Left renal cortex interstitium (tissue), 4 donors: ENCODE measurements at places on chromosomes 12 and 14.

DNA sequence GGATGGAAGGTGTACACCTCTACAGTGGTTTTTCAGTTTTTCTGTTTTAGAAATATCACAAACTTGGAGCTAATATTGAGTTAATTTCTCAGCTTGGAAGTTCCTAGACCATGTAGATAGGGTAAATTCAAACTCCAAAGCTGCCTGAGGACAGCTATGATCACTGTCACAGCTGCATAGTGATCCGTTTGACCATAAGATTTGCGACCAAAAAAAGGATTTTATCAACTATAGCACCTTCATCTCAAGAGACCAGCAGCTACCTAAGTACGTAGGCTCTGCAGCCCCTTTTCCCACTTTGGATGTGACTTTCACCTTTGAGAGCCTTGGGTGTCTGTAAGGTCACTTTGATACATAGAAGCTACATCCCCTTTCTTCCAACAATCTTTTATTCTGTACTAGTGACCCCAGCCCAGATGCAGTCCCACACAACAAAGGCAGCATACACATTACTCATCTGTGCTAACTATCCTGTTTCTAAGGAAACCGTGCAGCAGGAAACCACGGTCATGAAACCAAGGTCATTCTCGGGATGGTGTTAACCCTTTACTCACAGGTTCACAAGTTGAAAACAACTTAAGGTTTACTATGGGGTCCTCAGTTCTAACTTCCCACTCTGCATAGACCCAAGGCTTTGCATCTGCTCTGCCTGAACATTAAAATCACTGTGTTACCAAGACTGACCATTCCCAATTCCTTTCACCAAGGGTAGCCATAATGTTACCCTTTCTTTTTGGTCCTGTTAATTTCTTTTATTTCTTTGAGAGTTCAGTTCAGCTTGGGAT is 75.4 kb downstream of the IFT81 start:
- DNase-seq = no peak

DNA sequence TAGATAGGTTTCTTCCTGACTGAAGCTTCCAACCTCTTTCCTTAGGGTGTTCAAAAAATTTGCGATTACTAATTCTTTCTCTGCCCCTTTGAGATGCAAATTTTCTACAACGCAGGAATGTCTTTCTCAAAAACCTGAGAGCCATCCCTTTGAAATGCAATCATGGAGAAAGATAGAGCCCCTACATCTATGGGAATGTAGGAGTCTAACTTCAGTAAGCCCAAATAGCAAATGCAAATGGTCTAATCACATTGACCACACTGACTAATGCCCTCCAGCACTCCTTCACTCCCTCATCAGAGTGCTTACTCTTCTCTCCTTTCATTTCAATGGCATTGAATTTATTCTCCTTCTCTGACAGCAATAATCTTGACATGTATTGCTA is 107.1 kb downstream of the SLC6A15 start:
- DNase-seq = no peak

DNA sequence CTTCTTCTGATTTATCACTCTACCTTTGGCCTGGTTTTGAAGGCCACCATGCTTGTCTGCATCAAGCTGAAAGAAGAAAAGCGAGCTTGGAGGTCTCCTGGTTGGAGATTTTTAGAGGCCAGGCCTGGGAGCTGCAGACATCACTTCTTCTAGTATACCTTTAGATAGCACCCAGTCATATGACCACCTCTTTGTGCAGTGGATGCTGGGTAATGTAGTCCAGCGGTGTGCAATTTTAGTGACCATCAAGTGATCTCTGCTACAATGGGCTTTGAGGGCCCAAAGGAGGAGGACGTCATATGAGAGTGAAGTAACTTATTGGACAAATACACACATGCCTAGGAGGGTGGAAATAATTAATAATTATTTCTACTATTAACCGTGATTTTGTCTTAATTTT is 15.2 kb upstream of the WNT5B start:
- DNase-seq = no peak

DNA sequence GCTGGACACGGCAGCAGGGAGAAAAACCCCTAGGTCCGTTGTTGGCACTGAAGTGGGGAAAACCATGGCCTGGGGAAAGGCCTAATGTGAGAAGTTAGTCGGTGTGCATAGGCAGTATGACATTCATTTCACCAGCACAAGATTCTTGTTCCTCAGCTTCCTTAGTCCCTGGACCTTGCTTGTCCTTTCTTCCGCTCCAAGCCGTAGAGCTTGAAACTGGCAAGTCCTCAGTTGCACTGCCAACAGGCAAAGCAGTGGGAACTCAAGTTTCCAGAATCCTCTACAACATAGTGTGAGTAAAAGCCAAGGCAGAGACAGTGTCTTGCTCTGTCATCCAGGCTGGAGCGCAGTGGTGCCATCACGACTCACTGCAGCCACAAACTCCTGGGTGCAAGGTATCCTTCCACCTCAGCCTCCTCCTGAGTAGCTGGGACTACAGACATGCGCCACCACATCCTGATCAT is 138.5 kb upstream of the AMIGO2 start:
- DNase-seq = no peak

DNA sequence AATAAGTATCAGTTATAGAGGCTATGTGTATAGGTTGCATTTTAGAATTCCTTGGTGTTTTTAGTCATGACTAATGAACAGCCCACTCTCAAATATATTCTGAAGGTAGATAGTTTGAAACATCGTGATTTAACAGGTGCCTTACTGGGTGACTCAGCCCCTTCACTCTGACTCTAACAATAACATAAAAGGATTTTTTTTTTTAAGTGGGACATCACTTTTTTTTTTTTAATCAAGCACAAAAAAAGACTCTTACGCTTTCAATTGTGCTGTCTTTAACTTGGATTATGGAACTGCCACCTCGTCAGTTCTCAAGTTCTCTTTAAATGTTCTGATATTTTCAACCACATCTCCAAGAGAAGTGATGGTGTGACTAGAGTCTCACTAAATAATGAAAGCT is 46.6 kb downstream of the PPFIA2 start:
- no peak for DNase-seq

GRCh38 chr12:108629151-108629550 is 4.5 kb downstream of the SELPLG start:
- no peak for DNase-seq

DNA sequence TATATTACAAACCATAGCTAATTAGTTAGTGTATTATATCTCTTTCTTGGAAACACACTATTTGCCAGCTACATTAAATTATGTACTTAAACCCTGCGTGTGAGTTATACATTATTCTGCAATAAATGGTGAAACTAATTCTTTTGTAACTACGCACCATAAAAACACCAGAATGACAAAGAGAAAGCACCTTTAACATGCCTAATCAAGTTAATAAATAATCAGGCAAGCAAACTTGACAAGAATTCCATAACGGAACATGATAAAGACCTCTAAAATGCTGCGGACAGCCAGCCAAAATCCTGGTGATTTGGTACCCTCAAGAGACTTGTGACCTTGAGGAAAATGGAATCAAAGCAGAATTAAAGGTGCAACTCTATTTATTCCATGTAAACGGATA is 375.3 kb upstream of the KITLG start:
- DNase-seq = no peak

DNA sequence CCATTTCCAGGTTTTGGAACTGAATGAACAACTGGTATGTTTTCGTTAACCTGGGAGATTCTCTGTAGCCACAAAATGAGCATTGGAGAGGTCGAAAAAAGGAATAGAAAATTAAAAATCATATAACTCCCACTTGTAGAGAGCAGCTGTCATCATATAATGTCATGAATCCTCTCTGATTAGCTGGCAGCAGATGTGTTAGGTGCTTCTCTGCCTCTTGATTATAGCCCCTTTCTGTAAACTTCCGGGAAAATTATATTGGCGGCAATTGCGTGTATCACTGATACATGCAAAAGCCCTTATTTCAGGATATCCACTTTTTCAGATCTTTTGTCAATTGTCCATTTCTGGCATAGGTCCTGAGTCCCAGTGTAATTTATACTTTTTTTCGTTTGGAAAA is 31.7 kb downstream of the FGD4 start:
- DNase-seq = no peak

DNA sequence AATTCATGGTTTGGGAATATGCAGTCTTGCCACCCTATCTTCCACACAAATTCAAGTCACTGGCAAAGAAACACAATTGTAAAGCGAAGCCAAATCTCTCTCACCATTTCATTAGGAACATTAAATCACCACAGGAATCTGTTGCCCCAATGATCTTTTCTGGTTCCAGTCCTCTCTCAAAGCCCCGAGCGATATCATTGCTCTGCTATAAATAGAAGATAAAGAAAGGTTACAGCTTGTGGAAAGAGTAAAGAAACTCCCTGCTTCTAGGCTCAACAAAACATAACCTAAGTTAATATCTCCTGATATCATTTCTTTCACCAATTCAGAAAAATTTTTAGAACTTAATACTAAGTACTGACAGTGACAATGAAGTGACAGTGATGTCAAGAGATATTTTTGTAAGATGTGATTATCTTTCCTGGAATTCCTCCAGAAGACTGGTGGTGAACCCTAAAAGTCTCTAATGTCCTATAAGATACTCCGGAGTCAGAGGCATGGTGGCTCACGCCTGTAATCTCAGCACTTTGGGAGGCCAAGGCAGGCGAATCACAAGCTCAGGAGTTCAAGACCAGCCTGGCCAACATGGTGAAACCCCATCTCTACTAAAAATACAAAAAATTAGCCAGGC is 33.8 kb downstream of the CBX5 start:
- DNase-seq = no peak

DNA sequence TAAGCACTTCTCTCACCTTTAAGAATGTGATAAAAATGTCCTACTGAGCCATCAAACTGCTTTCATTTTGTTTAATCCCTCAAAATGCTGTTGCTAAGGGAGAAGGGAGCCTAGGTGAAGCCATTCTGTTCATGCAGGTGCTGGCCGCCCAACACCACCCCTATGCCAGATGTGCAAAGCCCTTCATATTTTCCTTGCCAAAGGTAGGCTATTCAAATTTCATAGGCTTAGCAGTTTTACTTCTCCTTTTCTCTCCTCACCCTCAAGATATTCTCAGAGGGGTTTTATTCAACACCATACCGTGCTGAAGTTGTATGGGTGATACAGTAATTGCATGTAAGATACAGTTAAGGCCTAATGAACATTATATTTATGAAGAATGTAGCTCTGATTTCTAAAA is 461.7 kb downstream of the GXYLT1 start:
- no peak for DNase-seq

GRCh38 chr12:45235087-45236025 is 19.5 kb downstream of the ANO6 start:
- DNase-seq = no peak

DNA sequence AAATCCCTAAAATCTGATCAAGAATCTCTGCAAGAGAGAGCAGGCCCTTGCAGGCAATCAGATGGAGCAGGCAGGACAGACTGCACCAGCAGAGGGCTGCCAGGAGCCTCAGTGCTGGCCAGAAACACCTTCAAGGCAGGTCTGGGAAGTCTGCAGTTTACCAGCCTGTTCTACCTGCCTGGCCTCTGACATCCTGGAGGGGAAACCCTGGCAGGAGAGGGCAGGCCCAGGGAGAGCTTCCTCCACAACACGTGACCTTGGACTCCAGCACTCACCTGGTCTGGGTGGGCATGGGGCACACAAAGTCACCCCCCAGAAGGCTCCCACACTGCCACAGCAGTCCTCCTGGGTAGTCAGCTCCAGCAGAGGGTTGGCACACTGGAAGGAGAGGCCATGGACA is 56.0 kb downstream of the ISCA2 start:
- DNase-seq = no peak

DNA sequence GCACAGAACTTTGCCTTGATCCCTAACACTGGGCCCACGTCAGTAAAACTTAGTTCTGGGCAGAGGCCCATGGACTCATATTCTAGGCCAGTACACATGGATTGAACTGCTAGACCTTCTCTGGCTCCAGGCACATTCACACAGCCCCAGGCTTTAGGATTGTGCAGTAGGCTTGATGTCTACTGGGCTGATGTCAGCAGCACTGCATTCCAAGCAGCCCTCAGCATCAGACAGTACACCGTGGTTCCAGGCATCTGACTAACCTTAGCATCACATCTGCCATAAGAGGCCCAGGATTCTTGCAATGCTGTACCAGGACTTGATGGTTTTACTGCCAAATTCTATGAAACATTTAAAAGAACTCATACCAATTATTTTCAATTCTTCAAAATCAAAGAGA is 301.9 kb downstream of the CCER1 start:
- DNase-seq = no peak

DNA sequence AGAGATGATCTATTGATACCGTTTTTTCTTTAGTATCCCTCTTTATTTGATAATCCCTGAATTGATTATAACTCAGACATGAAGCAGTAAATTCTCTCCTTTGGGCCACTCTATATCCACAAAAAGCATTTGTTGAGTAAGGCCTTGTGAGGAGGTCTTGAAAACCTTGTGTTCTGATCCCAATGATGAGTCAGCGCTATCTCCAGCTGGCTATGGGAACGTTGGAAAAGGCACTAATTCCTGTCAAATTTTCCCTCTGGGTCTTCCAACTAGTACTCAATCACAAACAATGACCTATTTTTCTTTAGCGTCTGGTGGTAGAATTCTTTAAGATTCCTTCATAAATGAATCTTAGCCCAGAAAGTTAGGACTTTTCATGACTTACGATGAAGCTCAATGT is 168.4 kb upstream of the LRIG3 start:
- no peak for DNase-seq

DNA sequence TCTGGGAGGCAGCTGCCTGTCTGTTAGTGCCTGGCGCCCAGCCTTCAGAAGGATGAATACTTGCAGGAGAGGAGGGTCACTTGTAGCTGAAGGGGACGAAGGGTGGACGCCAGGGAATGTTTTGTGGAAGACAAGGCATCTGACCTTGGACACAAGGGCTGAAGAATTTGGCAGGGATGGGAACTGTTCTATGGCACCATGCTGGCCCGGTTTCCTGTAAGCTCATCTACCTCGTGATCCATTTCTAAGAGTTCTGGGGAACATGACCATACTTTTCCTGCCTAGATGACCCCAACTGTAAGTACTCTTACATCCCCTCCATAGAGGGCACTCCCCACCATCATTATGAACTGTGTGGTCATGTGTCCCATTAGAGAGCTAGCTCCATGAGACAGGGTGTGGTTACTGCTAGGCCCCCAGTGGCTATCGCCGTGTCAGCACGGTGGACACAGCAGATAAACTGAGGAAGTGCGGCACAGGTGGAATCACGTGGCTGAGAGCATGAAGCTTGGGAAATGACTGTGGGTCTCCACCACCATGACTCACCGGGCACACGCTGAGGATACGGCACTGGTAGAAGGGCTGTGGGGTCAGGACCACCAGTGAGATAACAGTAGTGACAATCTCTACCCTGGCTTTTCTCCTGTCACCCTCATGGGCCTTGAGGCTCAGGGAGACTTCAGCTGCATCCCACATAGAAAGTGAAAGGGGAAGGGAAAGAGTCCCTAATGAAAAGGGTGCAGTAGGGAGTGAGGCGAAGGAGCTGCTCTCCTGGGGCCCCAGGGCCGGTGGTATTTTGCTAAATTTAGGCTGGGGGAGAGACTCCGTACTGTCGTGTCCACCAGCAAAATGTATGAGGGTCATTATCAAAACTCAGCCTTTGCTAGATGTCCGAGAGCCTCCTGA is 252.6 kb downstream of the FOXN3 start:
- DNase-seq = no peak

GRCh38 chr12:94831081-94831751 is 172.3 kb downstream of the NDUFA12 start:
- no peak for DNase-seq

- DNase-seq = no peak
Measured at GRCh38 chr12:78795934-78796445, 68.6 kb upstream of the SYT1 start.

- DNase-seq = no peak
Measured at GRCh38 chr12:100824476-100824875, 29.9 kb downstream of the ANO4 start.
